ENCODE measurements at places on chromosomes 2 and 18.

GRCh38 chr18:35239314-35239713 lies 1.5 kb upstream of the ZNF397 start:
- no peak for DNase-seq

GRCh38 chr2:204201507-204201906 lies 264.9 kb downstream of the ICOS start:
- no peak for DNase-seq

- no peak for DNase-seq
These were observed 352.0 kb downstream of the RNF144A start for GRCh38 chr2:7269106-7269643.

- DNase-seq: no peak
These were observed 171.5 kb downstream of the MTCL1 start for GRCh38 chr18:8876887-8877286.
